Activated B cell treated with CpG ODN at 0.5 μM for 24 hours (primary cell): ENCODE measurements at places on chromosomes 7 and 10. TPM values are rescaled to one million over a fixed set of nuclear protein-coding genes. Genes with fewer than 3 reads are reported as not detected.

- H3K4me1 ChIP-seq = no peaks in the 10 kb centered on the region
- H3K4me3 ChIP-seq = no peak overlapping the region
- no peaks in the 10 kb centered on the region for H3K36me3 ChIP-seq
- no peaks in the 10 kb centered on the region for H3K27me3 ChIP-seq
- no peak for DNase-seq
- no peak overlapping the region for H3K27ac ChIP-seq
Observed at GRCh38 chr10:130726996-130727725, 584.4 kb downstream of the TCERG1L start.

- no peak overlapping the region for H3K27ac ChIP-seq
- no peaks in the 10 kb centered on the region for H3K4me1 ChIP-seq
- no peaks in the 10 kb centered on the region for H3K36me3 ChIP-seq
- H3K27me3 ChIP-seq = no peaks in the 10 kb centered on the region
Observed at GRCh38 chr7:49001610-49002033, 77.3 kb downstream of the CDC14C start.

- DNase-seq = no peak
- H3K4me3 ChIP-seq = no peak overlapping the region
- peaks cover 11% of the 10 kb centered on the region for H3K27me3 ChIP-seq
- no peaks in the 10 kb centered on the region for H3K36me3 ChIP-seq
- peaks cover 18% of the 10 kb centered on the region for H3K4me1 ChIP-seq
Observed at GRCh38 chr10:23345861-23346260, 1.3 kb upstream of the C10orf67 start.

Gene KCND2
- total RNA-seq = not detected in 2 replicates
